ENCODE measurements at places on chromosomes 7 and 10. TPM values are rescaled to one million over a fixed set of nuclear protein-coding genes. Genes with fewer than 3 reads are reported as not detected.

The HTRA1 gene
- 160 TPM for total RNA-seq

The CNNM1 gene
- total RNA-seq, result 3.5 TPM

The C10orf90 gene
- total RNA-seq, result not detected

The PLEKHS1 gene
- under 0.01 TPM for total RNA-seq

The NPTX2 gene
- total RNA-seq, result 0.43 TPM

The HDAC9 gene
- total RNA-seq, result 16.8 TPM

DNA sequence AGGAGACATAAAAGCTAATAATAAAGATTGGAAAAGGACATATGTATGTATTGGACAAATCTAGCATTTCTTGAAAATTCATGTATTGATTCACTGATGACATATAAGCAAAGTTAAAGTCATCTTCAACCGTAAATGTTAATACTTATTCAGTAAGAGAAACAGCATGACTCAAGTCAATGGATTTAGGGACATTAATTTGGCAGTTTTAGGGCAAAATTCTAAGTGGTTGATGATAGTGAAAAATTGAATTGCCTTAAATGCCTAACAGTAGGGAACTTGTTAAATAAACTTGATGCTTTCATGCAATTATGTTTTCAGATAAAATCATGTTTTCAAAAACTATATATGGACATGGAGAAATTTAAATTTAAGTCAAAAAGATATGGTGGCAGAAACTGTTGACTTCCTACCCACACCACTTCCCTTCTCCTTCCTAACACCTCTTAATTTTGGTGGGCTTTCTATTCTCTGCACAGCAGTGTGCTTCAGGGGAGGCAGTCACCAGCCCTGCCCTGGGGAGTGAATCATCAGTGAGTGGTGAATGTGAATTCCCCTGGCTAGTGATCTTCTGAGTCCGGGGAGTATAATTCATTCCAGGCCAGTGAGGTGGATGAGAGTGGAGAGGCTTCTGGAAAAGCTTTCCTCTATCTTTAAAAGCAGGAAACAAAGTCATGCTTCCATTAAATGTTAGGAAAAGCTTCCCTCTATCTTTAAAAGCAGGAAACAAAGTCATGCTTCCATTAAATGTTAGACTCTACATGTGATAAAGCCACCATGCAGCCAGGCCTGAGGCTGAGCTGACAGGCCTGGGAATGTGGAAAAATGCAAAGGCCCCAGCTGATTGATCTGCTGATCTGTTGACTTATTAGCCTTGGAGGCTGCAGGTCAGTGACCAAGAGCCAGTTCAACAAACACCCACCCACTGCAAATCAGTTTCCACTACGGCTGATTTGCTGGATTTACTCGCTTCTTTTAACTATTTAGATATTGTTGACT lies 25.2 kb upstream of the ITGB1 start:
- DNase-seq, result peak; percentile 92

- peak; percentile 25 for DNase-seq
Observed at GRCh38 chr10:72625276-72625607, 637 bp downstream of the MICU1 start.

GRCh38 chr10:5945561-5946418 lies 31.6 kb downstream of the IL15RA start:
- DNase-seq, result peak; percentile 98

- DNase-seq, result no peak
Observed at GRCh38 chr7:94595717-94596116, 60.2 kb downstream of the SGCE start.

DNA sequence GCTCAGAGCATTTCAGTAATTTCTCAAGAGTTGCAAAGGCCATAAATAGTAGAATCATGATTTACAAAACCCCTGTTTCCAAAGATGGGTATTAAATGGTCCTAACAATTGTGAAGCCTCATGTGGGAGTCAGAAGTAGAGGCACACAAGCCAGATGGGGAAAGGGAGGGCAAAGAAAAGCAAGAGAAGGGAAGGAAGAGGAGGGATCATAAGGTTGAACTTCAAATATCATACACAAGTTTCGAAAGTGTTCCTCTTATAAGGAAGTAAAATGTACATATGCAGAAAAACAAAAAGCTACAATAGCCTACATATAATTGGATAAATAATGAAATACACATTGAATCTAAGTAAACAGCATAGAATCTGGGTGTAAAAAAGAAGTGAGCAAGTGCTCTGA lies 6.0 kb downstream of the LIPN start:
- DNase-seq, result no peak

DNA sequence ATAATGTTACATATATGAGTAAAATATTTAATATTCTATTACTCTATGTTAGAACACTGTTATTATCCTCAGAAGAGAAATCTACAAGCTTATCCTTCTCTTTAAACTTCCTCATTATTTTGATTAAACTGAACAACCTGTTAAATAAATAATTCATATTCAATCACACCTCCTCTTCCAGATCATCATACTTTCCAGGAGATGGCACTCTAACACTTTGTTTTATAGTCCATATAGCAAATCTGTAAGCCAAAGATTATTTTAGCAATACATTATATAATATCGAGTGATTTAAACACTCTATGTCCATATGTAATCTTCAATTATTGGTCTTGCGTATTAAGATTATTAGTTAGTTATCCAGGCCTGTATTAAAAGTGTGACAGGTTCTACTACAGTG lies 694.1 kb downstream of the ANKRD7 start:
- peak; percentile 32 for DNase-seq

DNA sequence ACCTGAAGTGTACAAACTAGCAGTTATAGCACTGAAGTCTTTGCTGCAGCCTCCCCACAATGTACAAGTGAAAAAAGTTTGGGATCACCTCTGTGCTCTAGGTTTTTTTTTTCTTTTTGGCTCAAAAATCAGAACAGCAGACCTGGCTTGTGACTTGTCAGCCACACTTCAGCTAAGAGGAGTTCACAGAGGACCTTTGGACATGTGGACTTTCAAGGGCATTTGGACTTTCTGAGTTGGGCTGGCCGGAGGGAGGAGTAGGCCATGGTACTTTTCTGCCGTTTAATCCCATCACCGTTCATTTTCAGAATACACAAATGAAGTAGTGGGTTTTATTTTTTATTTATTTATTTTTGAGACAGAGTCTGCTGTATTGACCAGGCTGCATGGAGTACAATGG lies 21.9 kb upstream of the ACSL5 start:
- no peak for DNase-seq

GRCh38 chr10:97336446-97336845 lies 1.9 kb upstream of the FRAT2 start:
- no peak for DNase-seq

DNA sequence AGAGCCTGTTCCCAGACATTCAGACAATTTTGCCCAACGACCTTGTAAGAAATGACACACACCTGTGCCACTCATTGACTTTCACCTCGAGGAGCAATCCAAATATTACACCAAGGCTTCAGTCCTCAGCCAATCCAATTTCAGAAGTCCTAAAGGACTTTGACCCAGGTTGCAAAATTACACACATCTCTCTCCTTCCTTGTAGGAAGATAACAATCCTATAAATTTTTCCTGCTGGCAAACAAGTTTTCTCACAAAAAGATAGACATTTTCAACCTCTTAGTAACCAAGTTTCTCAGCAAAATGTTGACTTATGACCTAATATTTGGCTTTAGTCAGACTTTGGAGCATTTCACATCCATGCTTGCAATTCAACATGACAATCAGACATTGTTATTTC lies 745.0 kb downstream of the GRID1 start:
- no peak for DNase-seq

DNA sequence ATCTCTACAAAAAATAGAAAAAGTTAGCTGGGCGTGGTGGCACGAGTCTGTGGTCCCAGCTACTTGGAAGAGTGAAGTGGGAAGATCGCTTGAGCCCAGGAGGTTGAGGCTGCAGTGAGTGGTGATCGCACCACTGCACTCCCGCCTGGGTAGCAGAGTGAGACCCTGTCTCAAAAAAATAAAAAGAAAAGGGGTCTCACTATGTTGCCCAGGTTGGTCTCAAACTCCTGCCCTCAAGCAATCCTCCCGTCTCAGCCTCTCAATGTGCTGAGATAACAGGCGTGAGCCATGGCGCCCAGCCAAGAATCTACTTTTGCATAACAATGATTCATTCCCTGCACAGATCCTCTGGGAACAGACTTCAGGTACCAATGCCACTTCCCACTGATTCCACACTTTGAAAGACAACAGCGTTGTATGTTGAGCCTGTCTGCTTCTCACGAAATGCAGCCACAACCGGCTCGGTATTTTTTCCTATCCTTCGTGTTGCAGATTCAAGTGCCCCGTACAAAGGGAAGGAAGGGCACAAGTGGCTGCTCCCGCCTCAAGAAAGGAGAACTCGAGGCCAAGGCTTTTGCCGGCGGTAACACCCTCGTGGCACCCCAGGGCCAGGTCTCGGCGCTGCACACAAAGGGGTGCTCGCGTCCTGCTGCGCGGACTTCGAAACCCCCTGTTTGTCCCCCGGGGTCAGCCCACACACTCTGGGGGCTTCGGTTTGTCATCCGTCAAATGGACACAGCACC lies 745 bp downstream of the DAGLB start:
- DNase-seq, result peak; percentile 83

GRCh38 chr10:98453729-98454128 lies 7.0 kb upstream of the HPS1 start:
- no peak for DNase-seq

DNA sequence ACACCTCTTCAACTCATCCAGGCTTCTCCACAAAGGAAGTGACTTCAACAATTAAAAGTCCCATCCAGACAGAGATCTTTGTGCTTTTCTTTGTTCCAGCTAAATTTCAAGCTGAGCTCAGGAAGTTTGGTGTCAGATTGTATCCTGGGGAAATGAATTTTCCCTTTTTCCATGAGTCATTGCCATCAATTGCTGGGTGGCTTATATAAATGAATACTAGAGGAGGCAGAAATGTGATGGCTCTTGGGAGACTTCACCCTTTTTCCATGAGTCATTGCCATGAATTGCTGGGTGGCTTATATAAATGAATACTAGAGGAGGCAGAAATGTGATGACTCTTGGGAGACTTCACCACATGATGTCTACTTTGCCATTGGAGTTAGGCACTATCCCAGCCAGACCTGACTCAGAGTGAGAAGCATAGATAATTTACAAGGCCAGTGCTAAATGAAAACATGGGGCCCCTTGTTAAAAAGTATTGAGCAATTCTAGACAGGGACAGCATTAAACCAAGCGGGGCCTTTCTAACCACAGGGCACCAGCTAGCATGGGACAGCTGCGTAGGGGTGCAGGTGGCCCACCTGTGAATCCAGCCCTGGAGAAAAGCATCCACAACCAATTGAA lies 339.2 kb upstream of the PODXL start:
- DNase-seq, result peak; percentile 2

- no peak for DNase-seq
Observed at GRCh38 chr10:110144507-110144906, 62.9 kb upstream of the MXI1 start.

- no peak for DNase-seq
Observed at GRCh38 chr10:63703740-63704345, 182.6 kb downstream of the REEP3 start.

GRCh38 chr7:7321681-7322080 lies 139.3 kb downstream of the C1GALT1 start:
- no peak for DNase-seq

DNA sequence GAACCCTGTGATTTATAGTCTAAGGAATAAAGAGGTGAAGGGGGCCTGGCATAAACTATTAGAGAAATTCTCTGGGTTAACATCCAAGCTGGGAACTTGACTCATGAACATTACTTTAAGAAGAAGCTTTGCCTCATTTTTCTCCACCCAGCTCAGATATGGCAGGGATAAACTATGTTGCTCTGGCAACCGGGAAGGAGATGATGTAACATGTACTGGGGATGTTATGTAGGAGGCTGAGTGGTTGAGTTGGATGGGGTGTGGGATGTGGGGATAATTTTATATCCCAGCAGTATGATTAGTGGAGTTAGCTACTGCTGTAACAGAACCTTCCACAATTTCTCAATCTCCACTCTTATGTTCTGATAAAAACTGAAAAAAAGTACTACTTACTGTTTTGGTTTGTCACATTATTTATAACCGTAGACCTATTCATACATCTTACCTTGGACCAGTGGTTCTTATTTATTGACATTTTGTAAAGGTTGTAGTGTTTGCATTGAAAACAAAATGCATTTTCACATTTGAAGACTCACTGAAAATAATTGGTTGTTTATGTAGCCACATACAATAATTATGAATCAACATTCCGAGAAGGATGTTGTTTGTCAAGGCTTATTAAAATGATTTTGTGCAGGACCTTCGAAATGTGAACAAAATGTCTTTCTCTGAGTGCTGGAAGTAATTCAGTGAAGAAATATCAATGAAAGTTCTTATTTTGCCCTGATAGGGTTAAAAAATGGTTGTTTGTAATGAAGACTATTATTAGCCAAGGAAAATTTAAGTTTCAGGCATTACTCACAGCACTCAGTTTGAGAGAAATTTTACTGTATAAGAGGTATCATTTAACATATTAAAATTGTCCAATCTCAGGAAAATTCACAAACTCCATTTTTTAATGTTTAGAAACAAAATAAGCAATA lies 1.3 kb downstream of the OR2F2 start:
- DNase-seq, result peak; percentile 91
